ENCODE measurements at places on chromosomes 6 and 20. TPM values are rescaled to one million over a fixed set of nuclear protein-coding genes. Genes with fewer than 3 reads are reported as not detected.

The F13A1 gene
- not detected for total RNA-seq

The SIRPB2 gene
- not detected for total RNA-seq

DNA sequence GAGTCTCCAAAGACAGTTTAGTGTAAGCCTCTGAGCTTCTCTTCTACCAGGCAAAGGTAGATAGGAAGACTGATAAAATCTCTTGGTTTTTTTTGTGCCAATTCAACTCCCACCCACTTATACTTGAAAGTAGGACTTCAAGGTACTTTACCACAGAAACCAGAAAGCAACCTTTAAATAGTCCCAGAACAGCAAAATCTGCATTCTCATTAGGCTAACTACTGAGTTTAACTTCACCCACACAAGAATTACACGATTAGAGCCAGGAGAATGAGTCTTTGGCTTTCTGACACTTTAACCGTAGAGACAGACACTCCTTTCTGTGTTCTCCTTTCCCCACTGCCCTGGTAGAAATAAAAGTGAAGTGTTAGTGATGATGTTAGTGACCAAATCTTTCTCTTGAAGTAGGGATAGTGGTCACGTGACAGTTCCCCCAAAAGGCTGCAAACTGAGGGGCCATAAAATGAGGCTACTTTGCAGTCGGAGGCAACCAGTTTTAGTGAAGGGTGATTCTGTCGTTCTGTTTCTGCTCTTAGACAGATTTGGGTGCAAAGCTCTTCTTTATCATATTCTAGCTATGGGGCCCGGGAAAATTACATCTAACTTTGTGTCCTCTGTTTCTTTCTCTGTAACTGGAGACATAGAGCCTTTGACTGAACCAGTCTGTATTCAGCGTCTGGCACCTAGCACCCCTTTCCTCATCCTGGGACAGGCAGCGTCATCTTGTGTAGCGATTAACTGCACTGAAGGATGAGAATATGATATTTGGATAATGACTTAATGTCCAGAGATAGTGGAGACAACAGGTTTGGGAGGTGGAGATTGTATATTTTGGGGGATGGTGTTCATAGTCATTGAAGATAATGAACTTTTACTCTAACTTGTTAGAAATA lies 206.4 kb upstream of the CITED2 start:
- H3K36me3 ChIP-seq = no peaks in the 10 kb centered on the region
- H3K27ac ChIP-seq = peak overlapping the region; percentile 75
- no peak for DNase-seq
- H3K4me3 ChIP-seq = peak overlapping the region; percentile 0
- no peaks in the 10 kb centered on the region for H3K27me3 ChIP-seq

DNA sequence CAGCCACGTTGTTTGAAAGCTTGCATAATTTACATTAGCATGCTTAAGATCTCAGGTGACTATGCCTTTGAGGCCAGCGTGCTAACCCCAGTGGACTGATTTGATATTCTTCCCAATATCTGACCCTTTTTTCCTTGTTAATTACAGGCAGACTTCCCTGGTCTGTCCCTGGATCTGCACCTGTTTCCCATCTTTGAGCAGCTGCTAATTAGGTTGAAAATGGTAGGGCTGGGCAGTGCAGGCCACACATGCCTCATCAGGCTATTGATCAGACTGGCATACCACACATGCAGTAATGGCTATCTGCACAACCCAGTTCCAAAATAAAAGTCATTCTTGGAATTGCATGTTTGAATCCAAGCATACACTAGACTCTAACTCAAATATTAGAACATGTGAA lies 164.3 kb upstream of the TFAP2D start:
- DNase-seq = no peak
- H3K4me3 ChIP-seq = no peak overlapping the region
- no peaks in the 10 kb centered on the region for H3K36me3 ChIP-seq
